Activated naive CD4-positive, alpha-beta T cell treated with anti-CD3 and anti-CD28 coated beads, Interleukin-2, amount 50 U/mL, for 72 hours (primary cell): ENCODE measurements at places on chromosomes 1 and 21. TPM values are rescaled to one million over a fixed set of nuclear protein-coding genes. Genes with fewer than 3 reads are reported as not detected.

- no peak for DNase-seq
Measured at GRCh38 chr1:76799700-76800099, 67.6 kb upstream of the ST6GALNAC5 start.

DNA sequence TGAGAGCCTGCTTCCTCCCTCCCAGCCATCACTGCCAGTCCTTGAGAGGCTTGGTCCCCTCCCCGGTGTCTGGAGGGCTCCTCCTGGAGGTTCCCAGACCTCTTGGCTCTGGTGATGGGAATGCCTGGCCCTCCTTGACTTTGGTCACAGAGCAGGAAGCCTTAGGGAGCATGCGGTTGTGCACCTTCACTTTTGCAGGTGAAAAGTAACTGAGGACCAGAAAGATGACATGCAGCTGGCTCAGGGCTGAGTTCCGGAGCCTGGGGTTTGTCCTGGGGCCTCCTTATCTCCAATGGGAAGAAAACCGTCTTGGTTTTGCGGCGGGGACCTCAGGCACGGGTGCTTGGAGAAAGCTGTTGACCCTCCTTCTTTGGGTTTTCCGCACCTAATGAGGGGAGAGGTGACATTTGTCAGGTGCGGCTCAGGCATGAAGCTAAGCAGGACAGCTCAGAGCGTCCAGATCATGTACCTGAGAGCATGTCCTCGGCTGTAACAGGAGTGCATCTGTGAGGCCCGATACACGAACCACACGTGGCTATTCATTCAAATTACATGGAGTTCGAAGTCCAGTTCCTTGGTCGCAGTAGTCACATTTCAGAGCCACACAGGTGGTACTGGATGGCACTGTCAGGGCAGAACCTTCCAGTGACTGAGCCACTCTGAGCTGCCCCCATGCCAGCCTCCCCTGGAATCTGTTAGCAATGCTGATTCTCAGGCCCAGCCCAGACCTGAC lies 608 bp upstream of the MX2 start:
- DNase-seq: no peak

The RASSF5 gene
- 212 TPM for total RNA-seq

The TAS1R2 gene
- not detected for total RNA-seq

DNA sequence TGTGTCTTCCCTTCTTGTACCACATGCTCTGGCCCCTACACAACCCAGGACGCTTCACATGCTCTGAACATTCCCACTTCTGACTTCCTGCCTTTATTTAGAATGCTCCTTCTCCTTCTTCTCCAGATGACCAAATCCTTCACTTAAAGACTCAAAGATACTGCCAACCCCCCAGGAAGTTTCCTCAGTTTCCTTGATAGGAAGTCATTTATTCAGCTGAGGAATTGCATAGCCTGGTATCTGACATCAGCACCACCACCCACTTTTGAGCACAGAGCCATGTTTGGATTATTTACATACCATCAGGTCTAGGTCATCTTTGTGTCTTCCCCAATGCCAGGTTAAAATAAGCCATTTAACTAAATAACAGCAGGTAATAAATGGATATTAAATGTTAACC lies 42.4 kb downstream of the GFI1 start:
- DNase-seq: no peak

The BCAN gene
- not detected for total RNA-seq

- DNase-seq: no peak
Measured at GRCh38 chr1:63928186-63929105, 154.6 kb downstream of the ROR1 start.

DNA sequence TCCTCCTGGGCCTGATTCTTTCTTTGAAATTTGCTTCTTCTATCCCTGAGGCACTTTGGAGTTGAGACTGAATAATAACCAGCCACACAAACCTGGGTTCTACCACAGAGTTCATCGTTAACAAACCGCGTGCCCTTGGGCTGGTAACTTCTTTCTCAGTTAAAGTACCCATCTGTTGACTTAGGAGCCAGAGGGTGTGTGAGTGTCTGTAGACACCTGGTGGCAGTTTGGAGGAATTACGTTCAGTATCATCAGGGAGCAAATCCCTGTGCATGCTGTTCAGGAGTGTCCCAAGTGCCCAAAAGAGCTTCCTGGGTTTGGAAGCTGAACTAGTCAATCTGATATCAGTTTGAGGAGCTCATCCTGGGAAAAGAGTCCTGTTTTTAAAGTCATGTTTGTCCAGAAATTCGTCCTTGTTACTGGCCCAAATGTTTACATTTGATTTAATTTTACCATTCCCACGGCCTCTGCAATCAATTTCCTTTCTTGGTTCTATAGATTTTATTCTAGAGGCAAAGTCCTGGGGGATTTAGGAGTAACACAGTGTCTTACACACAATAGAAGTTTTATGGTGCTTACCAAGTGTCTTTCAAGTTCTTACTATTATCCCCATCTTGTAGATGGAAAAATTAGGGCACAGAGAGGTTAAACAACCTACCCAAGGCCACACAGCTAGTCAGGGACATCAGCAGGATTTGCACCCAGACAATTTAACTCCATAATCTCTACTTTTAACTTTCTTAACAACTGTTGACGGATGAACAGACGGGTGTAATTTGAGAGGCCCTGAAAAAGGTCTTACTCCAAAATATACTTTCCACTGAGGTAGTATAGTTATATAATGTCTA lies 26.7 kb upstream of the RPTN start:
- DNase-seq: no peak

The CASQ1 gene
- not detected for total RNA-seq
